Effector memory CD8-positive, alpha-beta T cell (primary cell): ENCODE measurements at places on chromosomes 3 and 15.

DNA sequence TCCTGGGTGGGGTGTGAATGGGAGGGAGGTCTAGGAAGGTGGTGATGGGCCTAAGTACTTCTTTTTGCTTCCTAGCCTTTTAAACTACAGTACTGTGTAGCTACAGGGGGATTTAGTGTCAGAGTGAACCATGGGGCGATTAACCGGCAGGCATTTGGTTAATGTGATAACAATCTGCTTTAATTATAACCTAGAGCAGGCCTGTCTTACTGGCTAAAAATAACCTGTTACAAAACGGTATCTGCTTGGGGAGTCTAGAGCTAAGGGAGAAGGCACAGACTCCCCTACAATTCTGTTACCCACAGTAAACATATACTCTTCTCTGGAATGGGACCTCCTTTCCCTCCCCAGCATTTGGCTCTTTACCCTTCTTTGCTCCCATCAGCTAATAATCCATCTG lies 85.4 kb downstream of the RBPMS2 start:
- peaks cover 3% of the 10 kb centered on the region for H3K4me1 ChIP-seq
- H3K4me3 ChIP-seq = no peak overlapping the region
- peak overlapping the region; percentile 58 for H3K27ac ChIP-seq
- no peak for DNase-seq
- no peaks in the 10 kb centered on the region for H3K27me3 ChIP-seq

DNA sequence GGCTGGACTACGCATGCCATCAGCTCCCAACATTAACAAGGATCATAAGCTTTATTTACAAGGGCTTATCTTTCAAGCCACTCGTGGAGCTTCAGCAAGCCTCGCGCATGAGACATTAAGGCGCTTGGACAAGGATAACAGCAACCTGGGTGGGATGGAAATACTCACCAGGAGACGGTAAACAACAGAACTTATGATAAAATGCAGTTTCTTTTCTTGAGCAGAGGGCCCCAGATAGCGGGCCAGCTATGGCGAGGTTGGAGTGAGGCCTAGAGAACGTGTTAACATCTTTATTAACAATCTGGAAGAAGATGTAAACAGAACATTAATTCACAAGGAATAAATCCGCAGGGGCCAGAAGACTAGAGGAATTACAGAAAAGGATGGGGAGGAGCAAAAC lies 158.2 kb downstream of the NTRK3 start:
- H3K27me3 ChIP-seq = peaks cover 9% of the 10 kb centered on the region
- no peaks in the 10 kb centered on the region for H3K4me1 ChIP-seq
- no peaks in the 10 kb centered on the region for H3K36me3 ChIP-seq

DNA sequence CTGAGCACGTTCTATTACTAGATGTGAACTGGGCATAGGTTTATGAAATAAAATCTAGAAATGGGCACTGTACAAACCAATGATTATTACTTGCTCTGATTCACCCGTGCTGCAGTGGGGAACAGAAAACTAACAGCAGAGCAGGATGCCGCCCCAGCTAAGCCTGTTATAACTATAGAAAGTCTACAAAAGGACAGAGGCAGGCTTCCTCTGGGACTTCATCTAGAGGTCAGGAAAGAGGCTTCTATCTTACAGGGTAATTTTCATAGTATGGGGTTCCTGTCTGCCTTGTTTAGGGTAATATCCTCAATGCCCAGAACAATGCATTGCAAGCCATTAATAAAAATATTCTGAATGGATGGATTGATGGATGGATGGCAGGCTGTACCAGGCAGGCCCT lies 177.0 kb upstream of the TBL1XR1 start:
- no peak overlapping the region for H3K27ac ChIP-seq
- DNase-seq = no peak
- H3K27me3 ChIP-seq = no peaks in the 10 kb centered on the region

GRCh38 chr3:48555949-48556795 lies 431 bp downstream of the PFKFB4 start:
- H3K4me1 ChIP-seq = peaks cover 16% of the 10 kb centered on the region
- peaks cover 4% of the 10 kb centered on the region for H3K36me3 ChIP-seq
- no peak overlapping the region for H3K27ac ChIP-seq
- no peak for DNase-seq
- no peaks in the 10 kb centered on the region for H3K27me3 ChIP-seq

DNA sequence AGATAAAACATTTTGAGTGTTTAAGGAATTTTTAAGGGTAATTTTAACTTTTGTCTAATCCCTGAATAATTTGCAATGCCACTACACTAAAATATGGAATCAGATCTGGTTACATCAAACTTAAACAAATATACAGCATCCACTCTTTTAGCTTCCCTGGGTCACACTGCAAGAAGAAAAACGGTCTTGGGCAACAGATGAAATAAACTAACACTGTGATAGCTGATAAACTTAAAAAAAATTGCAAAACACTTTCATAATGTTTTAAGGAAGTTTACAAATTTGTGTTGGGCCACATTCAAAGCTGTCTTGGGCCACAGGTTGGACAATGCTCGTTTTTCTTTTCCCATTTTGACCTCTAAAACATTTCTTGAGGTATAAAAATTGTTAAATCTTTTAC lies 34.3 kb downstream of the CCDC66 start:
- H3K36me3 ChIP-seq = peaks cover 3% of the 10 kb centered on the region
- H3K27me3 ChIP-seq = no peaks in the 10 kb centered on the region
- H3K27ac ChIP-seq = peak overlapping the region; percentile 76
- H3K4me1 ChIP-seq = peaks cover 21% of the 10 kb centered on the region

- no peak for DNase-seq
- H3K36me3 ChIP-seq = no peaks in the 10 kb centered on the region
- H3K4me3 ChIP-seq = no peak overlapping the region
- H3K27ac ChIP-seq = no peak overlapping the region
These were observed 2.6 kb upstream of the CHL1 start for GRCh38 chr3:194001-194400.

GRCh38 chr3:56864090-56864489 lies 62.3 kb upstream of the ARHGEF3 start:
- H3K27ac ChIP-seq = peak overlapping the region; percentile 82
- no peak for DNase-seq
- H3K27me3 ChIP-seq = no peaks in the 10 kb centered on the region
- H3K36me3 ChIP-seq = no peaks in the 10 kb centered on the region
- H3K4me3 ChIP-seq = no peak overlapping the region

DNA sequence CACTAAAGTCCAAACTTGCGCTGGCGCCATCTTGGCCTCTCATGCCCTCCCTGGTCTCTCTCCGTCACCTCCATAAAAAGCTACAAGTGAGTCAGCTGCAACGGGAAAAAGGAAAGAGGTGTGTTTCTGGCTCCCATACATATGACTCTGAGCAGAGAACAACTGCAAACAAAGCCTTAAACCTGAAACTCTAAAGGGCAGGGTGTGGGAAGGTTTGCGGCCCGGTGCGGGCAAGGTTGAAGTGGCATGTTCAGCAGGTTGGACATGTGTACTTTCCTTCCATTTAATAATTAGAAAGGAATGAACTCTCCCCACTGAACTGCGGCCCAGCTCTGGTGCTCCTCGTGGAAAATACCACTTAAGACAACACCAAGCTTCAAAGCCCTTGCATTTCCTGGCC lies 59.0 kb upstream of the PPARG start:
- H3K4me1 ChIP-seq = peaks cover 2% of the 10 kb centered on the region
- H3K27me3 ChIP-seq = peaks cover 26% of the 10 kb centered on the region
- H3K4me3 ChIP-seq = no peak overlapping the region
- H3K27ac ChIP-seq = no peak overlapping the region
- DNase-seq = no peak
- H3K36me3 ChIP-seq = no peaks in the 10 kb centered on the region

DNA sequence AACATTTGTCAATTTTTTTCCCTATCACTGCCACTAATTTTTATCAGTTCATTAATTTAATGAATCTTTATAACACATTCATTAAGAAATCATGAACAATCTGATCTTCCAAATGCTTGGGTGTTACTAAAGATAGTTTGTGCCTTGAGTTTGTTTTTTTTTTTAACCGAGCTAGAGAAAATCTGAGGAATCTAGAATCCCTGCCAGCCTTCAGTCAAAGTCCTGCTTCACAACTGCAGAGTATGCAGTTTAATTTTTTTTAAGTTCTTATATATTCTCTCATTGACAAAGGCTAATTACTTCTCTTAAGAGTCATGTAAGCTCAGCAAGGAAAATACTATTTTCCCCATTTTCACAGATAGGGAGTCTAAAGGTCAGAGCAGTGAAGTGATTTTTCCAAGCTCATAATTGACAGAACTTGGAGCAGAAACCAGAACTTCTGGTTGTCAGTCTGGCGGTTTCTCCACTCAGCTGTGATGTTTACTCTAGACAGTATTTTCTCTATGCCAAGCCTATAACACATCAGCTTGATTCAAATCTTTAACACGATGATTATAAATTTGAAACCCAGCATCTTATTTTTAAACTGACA lies 55.7 kb downstream of the TNIK start:
- peaks cover 7% of the 10 kb centered on the region for H3K36me3 ChIP-seq
- no peak overlapping the region for H3K27ac ChIP-seq
- H3K27me3 ChIP-seq = no peaks in the 10 kb centered on the region
- H3K4me3 ChIP-seq = no peak overlapping the region

- no peak within 1 kb of the TSS for H3K27ac ChIP-seq
- H3K27me3 ChIP-seq = peaks cover 75% of the 10 kb centered on the region
- peaks cover 2% of the 10 kb centered on the region for H3K4me1 ChIP-seq
- no peak within 1 kb of the TSS for H3K4me3 ChIP-seq
These were observed at the start of gene HRH1 for GRCh38 chr3:11154036-11154952. HRH1 (plus strand) TSS chr3:11154493; CDS start chr3:11259038, 104,545 bp downstream.

GRCh38 chr3:191492601-191493000 lies 31.6 kb downstream of the PYDC2 start:
- H3K4me3 ChIP-seq = no peak overlapping the region
- H3K27me3 ChIP-seq = no peaks in the 10 kb centered on the region
- H3K36me3 ChIP-seq = no peaks in the 10 kb centered on the region

- no peaks in the 10 kb centered on the region for H3K36me3 ChIP-seq
- no peak for DNase-seq
- H3K27me3 ChIP-seq = peaks cover 37% of the 10 kb centered on the region
These were observed 161.2 kb upstream of the THBS1 start for GRCh38 chr15:39419651-39420050.

GRCh38 chr3:100316641-100317069 lies 17.9 kb upstream of the NIT2 start:
- H3K4me1 ChIP-seq = peaks cover 17% of the 10 kb centered on the region
- no peak overlapping the region for H3K27ac ChIP-seq
- H3K36me3 ChIP-seq = peaks cover 18% of the 10 kb centered on the region
- H3K27me3 ChIP-seq = no peaks in the 10 kb centered on the region

DNA sequence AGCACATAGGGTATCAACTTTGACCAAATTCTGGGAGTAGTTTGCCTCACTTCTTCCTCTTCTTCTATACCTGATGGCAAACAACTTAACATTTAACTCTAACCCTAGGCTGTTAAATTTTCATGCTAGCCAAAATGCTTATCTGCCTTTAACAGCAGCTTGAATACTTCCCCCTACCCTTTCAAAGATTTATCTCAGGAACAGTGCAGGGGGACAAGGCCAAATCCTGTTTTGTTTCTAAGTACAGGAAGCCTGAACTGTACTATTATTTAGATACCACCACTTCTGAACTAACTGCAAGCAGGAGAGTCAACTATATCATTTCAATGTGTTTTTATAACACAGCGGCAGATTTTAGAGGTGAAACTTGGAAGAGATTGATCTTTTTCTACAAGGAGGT lies 104.0 kb upstream of the CNTN6 start:
- no peak for DNase-seq
- no peaks in the 10 kb centered on the region for H3K27me3 ChIP-seq
- no peaks in the 10 kb centered on the region for H3K4me1 ChIP-seq
- no peak overlapping the region for H3K4me3 ChIP-seq
- no peaks in the 10 kb centered on the region for H3K36me3 ChIP-seq

- no peaks in the 10 kb centered on the region for H3K4me1 ChIP-seq
- no peaks in the 10 kb centered on the region for H3K36me3 ChIP-seq
- H3K27me3 ChIP-seq = peaks cover 10% of the 10 kb centered on the region
- no peak overlapping the region for H3K4me3 ChIP-seq
These were observed 936.8 kb downstream of the MCTP2 start for GRCh38 chr15:95168152-95168551.

DNA sequence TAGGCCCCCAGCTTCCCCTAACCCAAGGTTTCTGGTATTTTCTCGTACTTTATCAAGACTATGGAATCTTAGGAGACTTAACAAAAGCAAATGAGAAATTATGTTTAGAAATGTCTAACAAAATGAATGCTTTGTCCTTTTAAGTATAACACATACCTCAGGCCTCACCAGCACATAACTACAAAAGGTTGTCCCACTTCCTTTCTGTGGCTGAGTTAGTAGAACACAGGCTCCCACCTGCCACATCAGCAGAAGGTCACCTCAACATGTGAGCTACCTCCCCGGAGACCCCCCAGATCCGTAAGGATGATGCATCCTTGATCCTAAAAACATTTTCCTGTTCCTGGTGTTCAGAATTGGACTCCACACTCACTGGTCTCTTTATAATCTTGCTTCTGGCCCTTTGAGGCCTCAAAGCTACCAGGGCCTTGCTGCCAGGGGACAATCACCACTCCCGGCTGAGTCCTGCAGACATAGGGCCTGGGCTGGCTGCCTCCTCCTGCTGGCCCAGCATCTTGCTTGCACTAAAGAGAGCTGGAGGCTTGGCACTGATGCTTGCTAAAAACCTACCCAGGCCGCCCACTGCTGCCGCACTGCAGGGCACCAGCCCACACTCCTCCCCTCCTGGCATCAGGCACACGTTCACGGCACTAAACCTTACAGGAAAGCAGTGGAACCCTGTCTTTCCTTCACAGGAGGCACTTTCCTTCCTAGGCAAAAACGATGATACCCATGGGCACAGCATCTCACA lies 2.9 kb downstream of the CCRL2 start:
- H3K36me3 ChIP-seq = peaks cover 4% of the 10 kb centered on the region
- no peak overlapping the region for H3K4me3 ChIP-seq
- H3K4me1 ChIP-seq = peaks cover 12% of the 10 kb centered on the region
- H3K27me3 ChIP-seq = no peaks in the 10 kb centered on the region

GRCh38 chr15:66080717-66081398 lies 172.7 kb downstream of the MEGF11 start:
- H3K36me3 ChIP-seq = no peaks in the 10 kb centered on the region
- DNase-seq = no peak
- no peak overlapping the region for H3K27ac ChIP-seq
- peaks cover 60% of the 10 kb centered on the region for H3K27me3 ChIP-seq
- no peaks in the 10 kb centered on the region for H3K4me1 ChIP-seq

DNA sequence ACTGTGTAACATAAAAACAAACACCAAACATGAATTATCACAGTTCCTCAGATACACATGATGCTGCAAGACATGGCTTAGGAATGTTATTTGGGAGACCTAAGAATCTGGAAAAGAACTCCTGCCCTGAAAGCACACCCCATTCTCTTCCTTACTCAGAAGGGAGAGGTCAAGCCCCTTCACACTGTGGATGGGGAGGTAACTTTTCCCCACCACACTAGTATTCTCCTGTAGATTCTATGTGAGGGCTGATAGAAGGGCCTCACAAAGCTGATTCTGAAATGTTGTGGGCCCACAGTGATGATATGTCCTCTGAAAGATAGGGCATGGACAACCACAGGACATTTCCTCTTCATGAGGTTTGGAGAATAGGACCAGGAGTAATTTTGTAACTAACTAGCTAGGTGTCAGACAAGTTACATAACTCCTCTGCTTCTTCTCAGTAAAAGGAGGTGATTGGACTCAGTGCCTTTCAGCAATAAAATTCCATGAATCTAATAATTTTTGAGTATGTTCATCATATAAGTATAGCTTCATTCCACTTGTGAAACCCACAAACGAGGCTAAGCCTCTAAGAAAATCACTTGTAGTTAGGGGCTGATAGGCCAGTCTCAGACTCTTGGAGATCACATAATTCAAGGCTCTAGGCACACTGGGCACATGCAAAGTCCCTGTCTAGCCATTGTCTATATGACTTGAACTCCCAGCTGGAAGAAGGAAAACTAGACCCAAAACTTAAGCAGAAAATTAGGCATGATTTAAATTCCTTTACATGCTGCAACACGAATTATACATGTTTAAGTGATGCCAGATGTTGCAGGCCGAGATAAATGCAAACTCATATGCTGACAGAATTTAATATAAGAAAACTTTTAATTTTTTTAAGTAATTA lies 7.5 kb downstream of the PTX3 start:
- no peak overlapping the region for H3K27ac ChIP-seq
- DNase-seq = no peak
- no peak overlapping the region for H3K4me3 ChIP-seq
- no peaks in the 10 kb centered on the region for H3K4me1 ChIP-seq
- H3K36me3 ChIP-seq = no peaks in the 10 kb centered on the region
